Esophagus muscularis mucosa (tissue), 4 donors: ENCODE measurements at places on chromosomes 1 and 21. TPM values are rescaled to one million over a fixed set of nuclear protein-coding genes. Genes with fewer than 3 reads are reported as not detected.

The SIPA1L2 gene
- 59.0 TPM for total RNA-seq

The ARV1 gene
- total RNA-seq, result 20.4 TPM

The OR2T29 gene
- total RNA-seq, result not detected

The C1orf174 gene
- 25.0 TPM for total RNA-seq

The PCSK9 gene
- total RNA-seq, result not detected

The SLC39A1 gene
- 101 TPM for total RNA-seq

The SLC45A1 gene
- total RNA-seq, result 10.0 TPM

The MYOC gene
- total RNA-seq, result 111 TPM

The WNT3A gene
- not detected for total RNA-seq

The ASCL5 gene
- total RNA-seq, result not detected

The CD5L gene
- not detected for total RNA-seq
